Adipocyte (in vitro differentiated cells): ENCODE measurements at places on chromosomes 3 and 15.

DNA sequence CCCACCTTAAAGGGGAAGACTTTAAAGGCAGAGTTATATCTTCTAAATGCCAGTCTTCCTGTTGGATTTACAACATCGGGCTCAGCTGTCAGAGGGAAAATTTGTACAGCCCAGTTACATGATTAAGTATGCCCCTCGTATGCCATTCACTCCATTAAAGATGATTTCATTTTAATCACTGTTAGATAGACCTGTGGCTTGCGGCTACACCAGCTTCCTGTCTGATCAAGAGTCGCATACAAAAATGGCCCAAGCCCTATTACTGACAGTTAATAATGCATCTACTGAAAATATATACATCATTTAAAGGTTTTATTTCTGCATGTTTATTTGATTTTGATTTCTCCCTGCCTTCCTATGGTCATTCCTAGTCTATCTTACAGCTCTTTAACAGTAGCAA, 7.1 kb downstream of the EIF4E3 start:
- DNase-seq, result no peak

DNA sequence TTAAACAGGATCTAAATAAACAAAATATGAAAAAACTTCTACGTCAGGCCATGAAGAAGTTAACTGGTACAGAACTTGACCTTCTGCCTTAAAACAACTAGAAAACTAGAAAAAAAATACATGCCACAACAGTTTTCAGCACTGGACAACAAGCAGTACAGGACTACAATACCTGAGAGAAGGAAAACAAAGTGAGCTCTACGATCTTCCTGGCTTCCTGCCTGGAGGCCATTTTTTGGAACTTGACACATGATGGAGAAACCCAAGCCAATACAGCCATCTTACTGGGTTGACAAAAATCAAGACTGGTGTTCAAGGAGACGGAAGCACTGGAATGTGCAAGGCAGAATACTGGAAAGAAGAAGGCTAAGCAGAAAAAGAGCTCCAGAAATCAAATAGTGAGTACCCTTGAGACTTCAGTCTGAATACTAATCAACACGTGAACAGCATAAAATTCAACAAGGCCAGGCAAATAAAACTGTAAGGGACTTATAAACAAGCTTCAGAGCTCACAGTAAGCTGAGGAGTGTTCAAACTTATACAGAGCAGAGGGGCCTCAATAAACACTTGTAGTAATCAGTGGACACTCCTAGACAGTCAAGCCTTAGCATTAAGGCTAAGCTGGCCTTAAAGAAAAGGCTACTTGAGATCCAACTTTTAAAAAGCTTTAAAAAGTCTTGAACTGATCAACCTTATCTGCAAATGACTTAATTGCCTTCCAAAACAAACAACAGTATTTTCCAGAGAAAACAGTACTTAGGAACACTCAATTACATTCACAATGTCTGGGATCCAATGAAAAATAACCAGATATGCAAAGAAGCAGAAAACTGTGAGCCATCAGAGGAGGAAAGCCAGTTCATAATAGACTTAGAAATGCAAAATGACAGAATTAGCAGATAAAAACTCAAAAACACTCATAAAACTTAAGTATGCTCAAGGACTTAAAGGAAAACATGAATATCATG, 63.2 kb downstream of the DLG1 start:
- DNase-seq, result no peak

DNA sequence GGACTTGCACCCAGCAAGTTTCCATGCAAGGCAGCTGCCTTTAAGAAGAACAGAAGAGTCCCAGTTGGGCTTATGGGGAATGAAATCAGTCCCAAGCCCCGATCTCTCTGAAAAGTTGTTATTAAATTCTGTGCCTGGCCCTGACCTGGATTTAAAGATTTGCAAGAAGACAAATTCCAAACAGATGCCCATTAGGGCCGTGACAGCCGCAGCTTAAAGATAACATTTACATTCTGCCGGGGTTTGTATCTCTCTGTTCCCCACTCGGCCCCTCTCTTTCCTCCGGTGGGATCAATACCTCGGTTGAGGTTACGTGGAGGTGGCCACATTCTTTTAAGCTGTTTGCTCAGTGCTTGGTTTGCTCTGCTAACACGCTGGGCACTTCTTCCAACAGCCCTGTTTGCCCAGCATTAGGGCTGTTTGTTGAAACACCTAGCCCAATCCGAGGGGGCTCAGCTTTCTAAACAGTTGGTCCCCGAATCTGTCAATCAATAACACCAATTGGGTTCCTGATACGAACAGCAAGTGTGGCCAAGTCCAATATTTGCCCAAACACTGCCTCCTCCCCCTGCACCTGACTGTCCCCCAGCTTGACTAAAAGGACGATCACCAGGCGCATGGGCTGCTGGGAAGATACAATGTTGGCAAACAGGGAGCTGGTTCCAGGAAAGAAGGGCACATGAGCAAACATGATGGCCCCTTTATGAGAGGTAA, 108.6 kb downstream of the RPLP1 start:
- DNase-seq, result no peak

DNA sequence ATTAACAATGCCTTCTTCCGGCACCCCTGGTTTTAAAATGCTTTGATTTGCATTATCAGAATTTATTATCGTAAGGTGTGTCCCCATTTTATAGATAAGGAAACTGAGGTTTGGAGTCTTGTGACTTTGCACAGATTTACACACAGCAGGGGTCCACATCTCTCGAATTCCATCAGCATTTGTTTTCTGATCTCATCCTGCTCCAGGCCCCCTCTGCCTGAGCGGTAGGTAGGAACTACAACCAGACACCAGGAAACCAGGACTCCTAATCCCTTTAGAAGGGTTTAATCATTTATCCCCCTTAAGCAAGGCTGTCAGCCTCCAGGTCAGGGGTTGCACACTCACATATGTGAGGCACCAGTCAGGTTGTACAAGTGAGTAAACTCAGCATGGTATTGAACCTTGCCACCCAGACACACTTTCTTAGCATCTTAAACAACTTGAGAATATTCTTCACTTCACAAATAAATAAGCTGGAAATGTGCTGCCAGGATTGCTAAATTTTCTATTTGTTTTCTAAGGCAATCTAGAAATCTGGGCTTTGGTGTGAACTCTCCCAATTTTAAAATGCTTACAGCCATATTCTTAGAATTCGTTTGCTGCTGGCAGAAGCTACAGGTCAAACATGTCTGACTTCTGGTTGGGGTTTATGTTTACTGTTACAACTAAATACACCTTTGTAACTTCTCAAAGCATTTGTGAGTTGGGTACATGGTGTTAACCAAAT, 31.7 kb upstream of the CMTM7 start:
- DNase-seq, result no peak

- DNase-seq, result peak; percentile 19
Observed at GRCh38 chr15:90762109-90762508, 45.0 kb downstream of the BLM start.

GRCh38 chr3:97689962-97690361, 74.6 kb upstream of the ARL6 start:
- DNase-seq, result no peak

DNA sequence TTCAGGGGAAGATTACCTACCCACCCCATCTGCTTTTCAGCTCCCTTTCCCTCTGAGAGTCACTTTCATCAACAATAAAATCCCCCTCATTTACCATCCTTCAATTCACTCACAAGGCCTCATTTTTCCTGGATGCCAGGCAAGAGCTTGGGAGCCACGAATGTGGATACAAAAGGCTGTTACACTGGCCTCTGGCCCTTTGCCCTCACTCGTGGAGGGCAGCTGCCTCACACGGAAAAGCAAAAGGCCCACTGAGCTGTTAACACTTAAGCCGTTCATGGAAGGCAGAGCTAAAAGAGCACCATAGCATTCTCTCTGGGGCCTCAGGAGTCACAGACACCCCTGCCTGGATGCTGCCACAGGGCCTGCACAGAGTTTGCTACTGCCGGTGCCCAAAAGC, 102.4 kb upstream of the TUSC7 start:
- DNase-seq, result no peak

GRCh38 chr3:188940573-188940932, 231.2 kb upstream of the TPRG1 start:
- DNase-seq, result peak; percentile 65

DNA sequence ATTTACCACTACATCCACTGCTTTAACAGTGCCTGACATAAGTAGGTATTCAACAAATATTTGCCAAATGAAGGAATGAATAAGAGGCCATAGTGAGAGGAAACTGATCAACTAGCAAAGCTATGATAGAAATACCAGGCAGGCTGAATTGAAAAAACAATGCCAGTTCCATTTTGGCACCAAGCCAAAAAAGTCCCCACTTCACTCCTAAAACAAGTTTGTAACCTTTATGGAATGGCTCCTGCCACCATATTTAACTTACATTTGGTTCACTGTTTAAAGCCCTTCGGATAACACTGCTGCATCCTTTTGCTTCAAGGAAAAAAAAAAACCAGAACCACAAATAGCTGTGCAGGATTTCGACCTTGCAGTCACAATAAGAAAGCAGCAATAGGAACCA, 166.1 kb downstream of the FRMD5 start:
- DNase-seq, result no peak

DNA sequence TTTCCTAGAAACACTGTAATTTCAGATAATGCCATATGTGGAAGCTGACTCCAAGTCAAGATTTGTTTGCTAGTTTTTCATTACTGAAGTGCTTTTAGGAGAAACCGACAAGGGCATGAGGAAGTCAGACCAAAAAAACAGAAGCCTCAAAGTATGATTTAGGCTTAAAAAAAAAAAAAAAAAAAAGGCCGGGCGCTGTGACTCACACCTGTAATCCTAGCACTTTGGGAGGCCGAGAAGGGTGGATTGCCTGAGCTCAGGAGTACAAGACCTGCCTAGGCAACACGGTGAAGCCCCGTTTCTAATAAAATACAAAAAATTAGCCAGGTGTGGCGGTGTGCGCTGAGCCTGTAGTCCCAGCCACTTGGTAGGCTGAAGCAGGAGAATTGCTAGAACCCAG, 11.6 kb downstream of the RPL15 start:
- DNase-seq, result no peak

DNA sequence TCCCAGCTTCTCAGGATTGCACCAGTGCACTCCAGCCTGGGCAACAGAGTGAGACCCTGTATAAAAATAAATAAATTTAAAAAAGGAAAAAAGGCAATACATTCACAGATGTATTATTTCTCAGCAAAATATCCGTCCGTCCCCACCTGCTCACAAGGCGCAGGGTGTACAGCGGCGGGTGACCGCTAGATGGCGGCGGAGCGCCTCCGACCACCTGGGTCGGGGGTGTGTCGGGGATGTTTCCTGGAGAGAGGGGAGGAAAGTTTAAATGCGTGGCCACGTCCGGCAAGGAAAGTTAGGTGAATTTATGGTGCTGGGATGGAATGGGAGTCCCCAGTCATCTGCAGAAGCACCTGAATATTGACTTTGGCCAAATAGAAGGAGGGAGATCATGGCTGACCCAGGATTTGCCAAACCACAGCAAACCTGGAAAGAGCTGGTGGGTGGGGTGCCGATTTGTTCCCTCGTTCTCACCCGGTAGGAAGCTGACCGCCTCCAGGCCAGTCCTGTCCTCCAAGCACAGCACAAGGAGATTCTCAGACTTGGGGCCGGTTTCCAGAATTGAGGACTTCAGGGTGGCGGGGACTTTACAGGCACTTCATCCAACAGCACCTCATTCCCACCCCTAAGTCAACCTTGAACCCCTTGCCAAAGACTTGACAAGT, 88.3 kb downstream of the TMEM266 start:
- DNase-seq, result peak; percentile 64

DNA sequence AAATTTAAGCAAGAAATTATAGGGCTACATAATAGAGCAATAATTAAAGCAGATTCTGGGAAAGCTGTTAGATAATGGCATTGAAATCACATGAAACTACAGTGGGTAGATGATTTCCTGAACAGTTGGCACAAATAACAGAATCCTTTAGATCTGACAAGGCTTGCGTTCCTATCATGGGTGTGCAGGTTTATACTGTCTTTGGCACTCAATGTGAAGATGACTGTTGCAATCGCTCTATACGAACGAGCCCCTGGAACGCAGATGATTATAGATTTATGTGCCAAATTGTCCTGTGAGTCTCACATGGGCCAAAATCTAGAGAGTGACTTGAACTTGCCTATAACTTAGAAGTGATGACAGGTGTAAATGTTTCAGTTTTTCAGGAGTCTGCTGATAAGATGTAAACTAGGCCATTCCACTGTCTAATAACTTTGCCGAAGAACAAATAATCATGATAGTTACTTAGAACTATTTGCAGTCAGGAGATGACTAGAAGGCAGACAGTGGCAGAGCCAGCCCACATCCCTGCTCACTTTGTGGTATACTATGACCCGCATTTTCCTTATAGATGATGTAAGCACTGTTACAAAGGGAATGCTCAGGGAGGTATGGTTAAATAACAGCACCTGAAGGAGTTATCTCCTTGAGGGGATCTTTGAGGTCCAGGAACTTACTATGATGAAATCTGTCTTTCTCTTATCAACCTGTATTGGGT, 30.5 kb upstream of the TRPC1 start:
- DNase-seq, result no peak

GRCh38 chr3:49876567-49876966, 6.9 kb upstream of the CAMKV start:
- DNase-seq, result no peak

GRCh38 chr3:45604066-45604465, 9.5 kb downstream of the LIMD1 start:
- DNase-seq, result no peak

GRCh38 chr3:129940086-129940485, 34.4 kb upstream of the TRH start:
- DNase-seq, result no peak

DNA sequence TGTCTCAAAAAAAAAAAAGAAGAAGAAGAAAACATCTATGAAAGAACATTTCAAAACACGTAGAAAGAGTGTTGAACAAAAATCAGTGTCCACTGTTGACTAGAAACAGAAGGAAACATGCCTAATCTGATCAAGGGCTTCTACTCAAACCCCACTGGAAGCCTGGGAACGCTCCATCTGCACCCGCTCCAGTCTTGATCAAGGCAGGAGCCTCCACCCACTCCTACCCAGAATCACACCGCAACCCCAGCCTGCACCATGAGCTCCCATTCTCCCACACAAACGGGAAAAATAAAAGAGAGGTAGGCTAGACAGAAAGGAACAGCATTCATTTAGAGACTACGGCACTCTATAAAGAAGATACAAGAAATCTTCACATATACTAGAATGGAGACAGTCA, 40.9 kb upstream of the OCA2 start:
- no peak for DNase-seq

GRCh38 chr15:85284497-85284896, 95.9 kb upstream of the AKAP13 start:
- DNase-seq, result no peak

DNA sequence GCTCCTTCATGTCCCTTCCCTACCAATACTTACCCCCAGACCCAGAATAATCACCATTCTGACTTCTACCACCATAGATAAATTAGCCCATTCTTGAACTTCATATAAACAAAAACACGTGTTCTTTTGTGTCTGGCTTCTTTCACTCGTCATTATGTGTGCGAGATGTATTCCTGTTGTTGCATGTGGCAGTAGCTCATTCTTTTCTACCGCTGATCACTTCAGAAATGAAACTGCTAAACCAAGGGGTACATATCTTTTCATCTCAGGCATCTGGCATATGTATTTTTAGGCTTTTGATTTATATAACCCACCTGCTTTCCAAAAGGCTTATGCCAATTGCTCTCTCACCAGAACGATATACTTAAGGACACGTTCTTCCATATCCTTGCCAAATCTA, 13.8 kb upstream of the SCG3 start:
- DNase-seq, result no peak
